Islet precursor cell (in vitro differentiated cells): ENCODE measurements at places on chromosomes 3 and 15.

DNA sequence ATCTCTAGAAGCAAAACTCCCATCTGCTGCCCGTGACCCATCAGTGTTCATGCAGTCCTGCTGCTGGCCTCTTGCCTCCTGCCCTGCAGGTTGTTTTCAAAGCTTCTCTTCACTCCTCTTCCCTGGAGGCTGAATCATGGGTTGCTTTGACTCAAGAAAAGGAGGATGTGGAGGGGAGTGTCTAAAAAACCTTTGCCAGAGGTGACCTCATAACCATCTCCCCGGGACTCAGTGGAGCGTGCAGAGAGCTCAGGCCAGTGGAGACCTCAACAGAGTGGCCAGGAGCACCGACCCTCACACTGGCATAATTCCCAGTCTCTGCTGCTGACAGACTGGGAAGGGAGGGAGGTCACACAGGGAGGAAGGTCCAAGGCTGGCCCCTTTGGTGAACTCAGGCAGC lies 60.9 kb upstream of the ITGA11 start:
- DNase-seq, result no peak

GRCh38 chr15:51144021-51144532 lies 49.4 kb upstream of the TNFAIP8L3 start:
- peak; percentile 82 for DNase-seq

DNA sequence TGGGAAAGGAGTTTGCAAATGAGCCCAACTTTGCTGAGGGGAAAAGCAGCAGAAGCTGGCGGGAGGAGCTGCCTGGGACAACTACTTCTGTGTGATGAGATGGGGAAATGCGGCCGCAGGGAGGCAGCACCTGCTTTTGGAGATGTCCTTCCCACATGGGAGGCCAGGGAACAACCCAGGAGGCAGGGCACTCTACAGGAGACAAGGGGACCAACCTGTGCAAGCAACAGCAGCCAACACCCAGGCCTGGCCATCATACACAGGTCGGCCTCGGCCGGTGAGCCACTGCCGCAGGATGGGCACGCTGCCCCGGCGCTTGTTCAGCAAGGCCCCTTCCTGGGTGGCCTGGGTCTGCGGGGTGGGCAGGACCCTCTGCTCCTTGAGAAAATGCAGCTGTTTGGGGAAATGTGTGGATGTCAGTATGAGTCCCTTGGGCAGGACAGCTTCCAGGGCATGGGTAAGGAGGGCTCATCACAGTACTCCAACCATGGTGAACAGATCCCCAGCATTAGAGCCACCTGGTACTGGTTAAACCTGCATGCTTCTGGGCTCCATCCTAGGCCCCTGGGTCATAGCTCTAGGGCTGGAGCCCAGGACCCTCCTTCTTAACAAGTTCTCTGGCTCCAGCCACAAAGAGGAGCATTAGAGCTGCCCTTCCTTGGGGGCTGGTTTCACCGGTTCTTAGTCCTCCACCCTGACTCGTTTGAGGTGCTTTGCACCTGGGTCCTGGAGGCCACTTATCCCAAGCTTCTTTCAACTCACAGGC lies 11.6 kb downstream of the EPB42 start:
- DNase-seq, result peak; percentile 77

DNA sequence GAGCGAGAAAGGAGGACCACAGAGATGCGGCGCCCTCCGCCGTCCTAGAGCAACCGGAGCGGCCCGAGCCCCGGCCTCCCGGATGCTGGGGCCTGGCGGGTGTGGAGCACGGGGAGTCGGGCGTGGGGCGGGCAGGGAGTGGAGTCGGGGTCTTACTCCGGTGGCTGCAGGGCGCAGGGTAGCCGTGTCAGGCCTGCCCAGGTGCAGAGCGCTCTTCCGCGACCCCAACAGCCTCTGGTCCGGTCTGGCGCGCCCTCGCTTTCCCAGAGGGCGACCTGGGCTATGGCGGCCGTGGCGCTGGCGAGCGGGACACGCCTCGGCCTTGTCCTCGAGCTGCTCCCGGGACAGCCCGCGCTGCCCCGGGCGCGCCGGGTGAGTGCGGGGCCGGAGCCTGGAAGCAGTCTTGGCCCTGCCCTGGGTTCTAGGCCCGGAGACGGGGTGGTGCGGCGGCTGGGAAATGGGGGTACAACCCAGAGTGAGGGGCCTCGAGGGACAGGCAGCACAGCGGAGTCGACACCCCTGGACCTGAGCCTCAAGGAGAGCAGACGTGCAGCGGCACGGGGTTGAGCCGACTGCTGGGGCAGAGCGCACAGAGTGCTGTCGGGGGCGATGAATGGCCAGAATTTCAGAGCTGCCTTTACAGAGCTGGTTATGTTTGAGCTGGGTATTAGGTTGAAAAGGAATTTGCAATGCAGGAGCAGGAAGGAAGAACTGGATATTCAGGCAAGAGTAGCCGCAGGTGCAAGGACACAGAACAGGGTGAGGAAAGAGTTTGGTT lies at the start of gene ZNF662:
Gene ZNF662, plus strand, starts transcription at position 73 of the 778 bp plus-strand sequence. CDS start 1,973 bp downstream, outside the sequence.
- no peak for DNase-seq

DNA sequence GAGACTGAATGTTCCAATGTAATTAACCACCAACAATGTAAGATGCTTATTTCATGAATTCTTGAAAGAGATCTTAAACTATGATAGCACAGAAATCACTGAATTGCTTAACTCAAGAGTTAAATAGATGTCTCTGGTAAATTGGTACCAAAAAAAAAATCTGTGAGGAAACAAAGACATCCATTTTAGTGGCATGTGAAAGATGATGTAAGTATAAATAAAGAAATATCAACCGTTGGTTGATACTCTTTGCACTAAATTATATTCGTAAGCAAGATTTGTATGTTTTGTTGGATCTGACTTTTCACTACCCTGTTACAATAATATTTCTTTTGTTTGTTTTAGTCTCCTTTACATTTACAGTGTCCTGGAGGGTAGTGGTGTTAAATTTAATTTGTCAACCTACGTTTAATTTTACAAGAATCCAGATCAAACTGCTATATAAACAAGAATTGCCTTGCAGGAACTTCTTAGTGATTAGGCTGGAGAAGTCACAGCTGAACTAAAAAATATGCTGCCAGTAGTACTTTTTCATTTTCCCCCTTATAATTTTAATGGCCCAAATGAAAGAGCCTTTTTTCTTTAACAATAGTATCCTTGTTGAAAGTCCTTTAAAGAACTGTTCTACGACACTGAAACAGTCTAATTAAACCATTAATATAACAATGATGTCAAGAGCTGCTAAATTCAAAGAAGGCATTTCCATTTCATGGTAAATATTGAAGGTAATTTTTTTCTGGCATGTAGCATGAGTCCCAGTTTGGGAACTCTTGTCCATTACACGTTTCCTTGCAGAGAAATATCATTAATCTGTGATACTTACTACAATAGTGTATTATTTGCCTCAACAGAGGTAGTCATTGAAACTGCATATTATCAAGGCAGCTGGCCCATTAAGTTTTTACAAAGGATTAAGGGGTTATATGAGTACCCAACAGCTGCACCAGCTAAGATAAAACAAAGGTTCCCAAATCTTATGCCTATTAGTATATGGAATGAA lies 109.6 kb upstream of the PHLDB2 start:
- no peak for DNase-seq
